ENCODE measurements at places on chromosomes 13 and 19. TPM values are rescaled to one million over a fixed set of nuclear protein-coding genes. Genes with fewer than 3 reads are reported as not detected.
A peak's percentile ranks its signal among the peaks of the same experiment; 100 is the strongest.

DNA sequence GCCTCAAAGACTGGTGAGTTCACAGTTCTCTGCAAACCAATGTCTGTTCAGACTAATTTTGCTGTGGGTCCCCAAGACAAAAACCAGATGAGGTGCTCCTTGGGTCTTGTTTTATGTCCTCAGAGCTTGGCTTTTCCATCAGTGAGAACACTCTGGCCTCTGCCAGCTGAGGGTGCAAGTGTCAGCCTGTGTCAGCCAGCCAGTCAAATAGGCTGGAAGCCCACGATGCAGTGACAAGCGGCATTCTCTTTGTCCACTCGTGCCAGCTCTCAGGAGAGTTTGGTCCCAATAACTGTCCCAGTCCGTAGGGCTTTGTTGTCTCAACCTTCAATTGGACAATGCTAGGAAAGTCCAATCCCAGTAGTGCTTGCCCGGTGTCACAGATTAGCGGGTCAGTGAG lies 9.4 kb upstream of the AKT2 start:
- no peak overlapping the region for H3K27ac ChIP-seq
- H3K4me3 ChIP-seq: no peak overlapping the region
- no peaks in the 10 kb centered on the region for H3K4me1 ChIP-seq
- no peak for DNase-seq
- no peaks in the 10 kb centered on the region for H3K36me3 ChIP-seq
- H3K27me3 ChIP-seq: no peaks in the 10 kb centered on the region

GRCh38 chr19:2207991-2208860 lies 27.9 kb downstream of the PLEKHJ1 start:
- H3K27me3 ChIP-seq: no peaks in the 10 kb centered on the region
- H3K36me3 ChIP-seq: peaks cover 92% of the 10 kb centered on the region
- H3K4me1 ChIP-seq: peaks cover 12% of the 10 kb centered on the region

DNA sequence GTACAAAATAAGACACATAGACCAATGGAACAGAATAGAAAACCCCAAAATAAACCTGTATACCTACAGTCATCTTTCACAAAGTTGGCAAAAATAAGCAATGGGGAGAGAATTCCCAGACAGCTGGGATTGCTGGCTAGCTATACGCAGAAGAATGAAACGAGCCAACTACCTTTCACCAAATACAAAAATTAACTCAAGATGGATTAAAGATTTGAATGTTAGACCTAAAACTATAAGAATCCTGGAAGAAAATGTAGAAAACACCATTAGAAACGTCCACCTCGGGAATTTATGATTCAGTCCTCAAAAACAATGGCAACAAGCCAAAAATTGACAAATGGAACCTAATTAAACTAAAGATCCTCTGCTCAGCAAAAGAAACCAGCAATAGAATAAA lies 408.1 kb upstream of the SLITRK1 start:
- H3K36me3 ChIP-seq: no peaks in the 10 kb centered on the region
- no peak overlapping the region for H3K27ac ChIP-seq
- no peaks in the 10 kb centered on the region for H3K27me3 ChIP-seq
- no peaks in the 10 kb centered on the region for H3K4me1 ChIP-seq

GRCh38 chr19:7921967-7922835 lies 2.1 kb downstream of the SNAPC2 start:
- no peak overlapping the region for H3K27ac ChIP-seq
- H3K4me3 ChIP-seq: no peak overlapping the region
- H3K36me3 ChIP-seq: peaks cover 10% of the 10 kb centered on the region

- H3K4me3 ChIP-seq: no peak overlapping the region
- no peaks in the 10 kb centered on the region for H3K4me1 ChIP-seq
- no peaks in the 10 kb centered on the region for H3K27me3 ChIP-seq
- DNase-seq: no peak
These were observed 432.5 kb downstream of the FGF9 start for GRCh38 chr13:22103046-22104027.

DNA sequence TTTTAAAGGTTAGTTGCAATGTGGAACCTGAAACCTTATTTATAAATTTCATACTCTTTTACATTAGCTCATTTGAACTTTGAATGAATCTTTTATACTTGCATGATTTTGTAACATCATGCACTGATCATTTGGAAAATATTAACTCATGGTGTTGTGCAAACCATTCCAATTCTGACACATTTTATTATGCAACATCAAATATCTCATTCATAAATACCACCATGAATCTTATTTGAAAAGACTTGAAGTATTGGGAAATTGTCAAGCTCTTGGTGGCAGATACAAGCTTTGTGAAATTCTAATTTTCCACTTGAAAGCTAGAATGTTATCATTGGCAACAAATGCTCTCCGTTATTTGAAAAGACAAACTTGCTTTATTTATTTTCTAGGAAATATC lies 379.9 kb upstream of the PCDH20 start:
- no peak overlapping the region for H3K27ac ChIP-seq
- no peaks in the 10 kb centered on the region for H3K36me3 ChIP-seq
- DNase-seq: no peak

SPACA4 gene
- not detected for total RNA-seq

DNA sequence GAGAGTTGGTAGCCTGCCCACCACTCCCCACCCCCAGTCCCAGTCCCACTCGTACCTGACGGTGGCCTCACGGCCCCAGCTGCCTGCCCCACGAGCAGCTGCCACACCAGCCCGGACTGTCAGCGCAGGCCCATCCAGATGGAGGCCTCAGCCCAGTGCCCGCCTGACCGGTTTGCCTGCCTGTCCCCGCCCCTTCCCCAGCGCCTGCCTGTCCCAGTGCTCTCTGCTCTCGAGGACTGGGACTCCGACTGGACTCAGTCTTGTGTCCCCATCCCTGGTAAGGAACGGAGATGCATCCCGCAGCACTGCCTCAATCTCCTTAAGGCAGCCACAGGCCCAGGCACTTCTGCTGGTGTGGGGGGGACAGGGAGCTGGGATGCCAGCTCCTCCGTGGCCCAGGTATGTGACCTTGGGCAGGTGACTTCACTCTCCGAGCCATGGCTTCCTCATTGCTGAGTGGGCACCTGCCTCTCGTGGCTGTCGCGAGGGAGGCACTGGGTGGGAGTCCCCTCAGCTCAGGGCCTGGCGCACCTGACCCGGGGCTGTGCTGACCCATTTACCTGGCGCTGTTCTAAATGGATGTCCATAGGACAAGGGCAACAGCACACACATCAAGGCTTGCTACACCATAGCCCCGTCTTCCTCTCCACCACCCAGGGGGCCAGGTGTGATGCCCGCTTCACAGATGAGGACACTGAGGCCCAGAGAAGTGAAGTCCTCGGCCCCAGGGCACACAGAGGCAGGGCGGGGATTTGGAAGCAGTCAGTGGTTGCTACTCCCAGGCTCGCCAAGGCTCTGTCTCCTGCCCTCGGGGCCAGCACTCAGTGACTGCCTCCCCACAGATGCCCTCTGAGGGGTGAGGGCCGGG lies at the start of gene NKPD1:
Gene NKPD1 (minus strand): TSS at position 113 of the 868 bp plus-strand sequence. CDS start 832 bp downstream, outside the sequence.
- no peaks in the 10 kb centered on the region for H3K36me3 ChIP-seq
- peak; percentile 85 for DNase-seq
- H3K27me3 ChIP-seq: peaks cover 18% of the 10 kb centered on the region
- no peak within 1 kb of the TSS for H3K4me3 ChIP-seq
- no peak within 1 kb of the TSS for H3K27ac ChIP-seq

- no peaks in the 10 kb centered on the region for H3K27me3 ChIP-seq
- DNase-seq: no peak
- H3K4me3 ChIP-seq: no peak overlapping the region
- H3K36me3 ChIP-seq: no peaks in the 10 kb centered on the region
- no peaks in the 10 kb centered on the region for H3K4me1 ChIP-seq
- no peak overlapping the region for H3K27ac ChIP-seq
These were observed 221.5 kb upstream of the NBEA start for GRCh38 chr13:34720618-34721017.

DNA sequence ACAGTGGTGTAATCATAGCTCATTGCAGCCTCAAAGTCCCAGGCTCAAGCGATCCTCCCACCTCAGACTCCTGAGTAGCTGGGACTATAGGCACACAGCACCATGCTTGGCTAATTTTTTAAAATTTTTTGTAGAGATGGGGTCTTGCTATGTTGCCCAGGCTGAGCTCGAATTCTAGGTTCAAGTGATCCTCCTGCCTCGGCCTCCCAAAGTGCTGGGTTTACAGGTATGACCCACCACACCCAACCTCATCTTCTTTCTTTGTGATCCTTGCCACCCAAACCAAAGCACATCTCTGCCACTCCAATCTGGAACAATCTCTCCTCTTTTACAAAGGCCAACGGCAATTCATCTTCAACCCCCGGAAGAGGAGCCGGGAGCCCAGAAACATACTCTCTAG lies 38.6 kb downstream of the INSR start:
- H3K27me3 ChIP-seq: no peaks in the 10 kb centered on the region
- peaks cover 5% of the 10 kb centered on the region for H3K4me1 ChIP-seq
- no peak for DNase-seq

DNA sequence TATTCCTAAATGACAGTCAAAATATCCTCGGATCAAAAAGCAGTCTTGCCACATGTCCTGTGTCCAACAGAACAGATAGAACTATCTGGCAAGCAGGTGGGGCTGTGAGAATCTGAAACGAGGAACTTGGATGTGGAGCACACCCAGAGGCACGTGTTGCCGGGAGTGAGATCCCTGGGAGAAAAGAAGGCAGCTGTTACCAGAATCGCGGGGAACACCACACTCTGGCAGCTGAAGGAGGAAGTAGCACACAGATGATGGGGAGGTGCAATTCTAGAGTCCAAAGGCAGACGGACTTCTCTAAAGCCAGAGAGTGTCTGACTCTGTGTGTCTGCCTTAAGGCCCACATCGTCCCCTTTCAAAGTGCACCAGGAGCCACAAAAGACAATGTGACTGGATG lies 22.3 kb downstream of the SLC7A1 start:
- no peak for DNase-seq
- H3K27me3 ChIP-seq: no peaks in the 10 kb centered on the region
- H3K4me1 ChIP-seq: no peaks in the 10 kb centered on the region
- H3K36me3 ChIP-seq: no peaks in the 10 kb centered on the region

Measured in upper lobe of left lung (tissue), 6 donors.